ENCODE measurements at places on chromosomes 6 and 20.

- DNase-seq = no peak
These were observed 31.3 kb downstream of the BICRAL start for GRCh38 chr6:42813074-42813645.

- no peak for DNase-seq
These were observed 29.7 kb downstream of the MC3R start for GRCh38 chr20:56278196-56278595.

- no peak for DNase-seq
These were observed 9.7 kb upstream of the CCR6 start for GRCh38 chr6:167113047-167113754.

DNA sequence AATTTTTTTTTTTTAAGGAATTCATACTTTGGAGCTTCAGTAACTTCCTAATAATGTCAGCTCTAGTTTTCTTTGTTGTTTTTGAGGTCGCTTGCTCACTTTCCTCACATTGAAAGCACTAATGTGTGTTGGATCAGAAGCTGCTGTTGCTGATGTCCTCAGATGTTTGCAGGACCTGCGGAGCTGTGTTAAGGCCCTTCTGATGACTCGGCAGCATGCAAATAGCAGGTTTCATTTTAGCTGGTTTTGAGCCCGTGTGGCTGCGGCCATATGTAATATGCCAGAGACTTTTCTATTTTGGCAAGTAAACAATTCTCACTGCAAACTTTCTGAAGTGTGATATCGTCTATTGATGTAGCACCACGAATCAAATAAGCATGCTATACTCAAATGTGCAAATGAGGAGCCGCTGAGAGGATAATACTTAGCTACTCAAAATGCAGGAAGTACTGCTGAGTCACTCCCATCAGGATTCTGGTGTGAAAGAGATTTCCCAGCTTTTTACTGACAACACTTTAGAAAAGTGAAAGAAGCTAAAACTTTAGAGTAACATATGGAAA, 187.8 kb downstream of the SASH1 start:
- DNase-seq = no peak

GRCh38 chr20:46073443-46073842, 16.3 kb downstream of the NCOA5 start:
- DNase-seq = no peak

DNA sequence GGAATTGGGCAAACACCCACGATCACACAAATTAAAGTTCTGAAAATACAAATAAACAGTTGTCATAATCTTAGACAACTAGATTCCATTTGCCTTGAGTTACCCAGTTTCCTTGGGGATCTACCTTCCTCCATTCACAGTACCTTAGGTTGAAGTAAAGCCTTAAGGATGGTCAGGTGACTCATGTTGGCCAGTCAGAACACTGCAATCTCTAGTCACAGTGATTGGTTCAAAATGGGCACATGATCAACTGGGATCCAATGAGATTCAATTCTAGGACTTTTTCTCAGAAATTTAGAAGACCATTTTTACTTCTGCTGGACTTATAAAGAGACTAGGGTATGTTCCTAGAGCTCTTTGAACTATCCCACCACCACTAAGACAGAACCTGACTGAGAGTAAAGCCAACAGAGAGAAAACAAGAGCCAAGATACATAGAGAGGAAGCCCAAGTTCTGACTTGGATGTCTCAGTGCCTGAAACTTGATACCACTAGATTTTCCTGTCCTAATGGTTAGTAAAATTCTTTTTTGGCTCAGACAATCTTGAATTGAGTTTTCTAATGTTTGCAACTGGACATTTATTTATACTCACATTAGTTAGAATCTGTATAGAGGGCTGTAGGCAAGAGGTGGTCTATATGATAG, 8.6 kb upstream of the CLIC5 start:
- DNase-seq = no peak

DNA sequence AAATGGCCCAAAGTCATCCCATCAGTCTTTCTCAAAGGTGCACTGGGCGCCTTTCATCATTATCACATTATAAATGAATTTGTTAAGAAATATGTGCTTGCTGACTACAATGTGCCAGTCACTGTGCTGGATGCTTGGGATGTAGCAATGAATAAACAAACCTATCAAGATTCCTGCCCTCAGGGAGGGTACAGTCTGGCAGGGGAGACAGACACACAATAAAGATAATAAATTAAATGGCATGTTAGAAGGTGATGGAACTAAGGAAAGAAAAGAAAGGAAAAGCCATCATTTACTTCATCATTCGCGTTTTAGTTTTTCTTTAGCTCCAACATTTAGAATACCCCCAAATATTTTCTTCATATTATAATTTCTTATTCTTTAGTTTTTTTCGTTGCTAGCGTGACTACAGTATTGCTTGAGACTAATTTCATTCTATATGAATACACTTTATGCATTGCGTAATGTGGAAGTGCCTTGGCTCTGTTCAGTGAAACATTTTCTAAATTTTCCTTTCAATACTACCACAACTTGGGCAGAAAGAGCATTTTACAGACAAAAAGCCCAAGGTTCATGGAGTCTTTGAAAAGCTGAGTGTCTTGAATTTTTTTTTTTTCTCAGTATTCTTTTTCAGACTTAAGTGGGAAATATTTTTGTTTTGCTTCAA, 48.7 kb upstream of the CITED2 start:
- DNase-seq = no peak

GRCh38 chr6:4388675-4389074, 253.3 kb upstream of the ECI2 start:
- no peak for DNase-seq

DNA sequence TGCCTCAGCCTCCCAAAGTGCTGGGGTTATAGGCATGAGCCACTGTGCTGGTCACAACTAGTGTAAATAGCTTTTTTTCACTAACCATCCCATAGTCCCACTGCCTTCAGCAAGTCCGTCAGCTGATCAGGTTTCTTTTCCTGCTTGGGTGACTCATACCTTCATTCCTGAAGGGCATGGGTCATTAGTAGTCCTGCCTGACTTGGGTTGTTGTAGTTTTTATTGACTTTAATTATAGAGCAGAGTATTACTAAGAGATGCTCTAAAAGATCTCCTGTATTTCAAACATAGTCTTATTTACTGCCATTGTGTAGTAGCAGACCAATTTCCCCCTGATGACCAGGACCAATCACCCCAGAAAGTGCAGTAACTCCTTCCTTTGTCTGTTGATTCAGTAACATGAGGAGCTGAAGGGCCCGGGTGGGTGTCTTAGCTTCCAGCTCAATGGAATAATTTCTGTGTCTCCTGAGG, 25.8 kb downstream of the HLA-C start:
- DNase-seq = no peak

DNA sequence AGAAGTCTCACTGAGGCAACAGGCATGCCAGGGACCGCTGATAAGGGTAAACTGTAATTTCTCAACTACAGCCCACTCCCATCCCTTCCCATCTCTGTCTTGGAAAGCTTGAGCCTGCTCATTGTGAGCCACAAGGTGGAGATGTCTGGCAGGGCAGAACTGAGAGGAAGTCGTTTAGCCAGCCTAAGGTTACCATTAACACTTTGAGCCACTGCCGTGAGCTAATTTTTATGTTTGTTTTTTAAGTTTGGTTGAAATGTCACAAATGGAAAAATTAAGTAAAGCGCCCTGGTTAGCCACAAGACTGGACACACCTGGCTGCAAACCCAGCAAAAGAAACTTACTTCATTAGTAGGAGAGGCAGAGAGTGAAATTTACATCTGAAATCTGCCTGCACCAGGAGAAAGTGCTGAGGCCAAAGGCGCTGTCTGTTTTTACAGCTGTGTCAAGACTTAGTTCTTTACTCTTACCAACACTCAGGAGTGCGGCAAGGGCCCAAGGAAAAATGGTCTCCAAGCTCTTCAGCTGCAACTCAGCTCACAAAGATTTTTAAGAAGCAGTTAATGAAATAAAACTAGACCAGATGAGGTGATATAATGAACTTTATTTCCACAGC, 50.0 kb upstream of the FAM83C start:
- no peak for DNase-seq

GRCh38 chr6:43575105-43575771, 600 bp downstream of the XPO5 start:
- peak; percentile 23 for DNase-seq

DNA sequence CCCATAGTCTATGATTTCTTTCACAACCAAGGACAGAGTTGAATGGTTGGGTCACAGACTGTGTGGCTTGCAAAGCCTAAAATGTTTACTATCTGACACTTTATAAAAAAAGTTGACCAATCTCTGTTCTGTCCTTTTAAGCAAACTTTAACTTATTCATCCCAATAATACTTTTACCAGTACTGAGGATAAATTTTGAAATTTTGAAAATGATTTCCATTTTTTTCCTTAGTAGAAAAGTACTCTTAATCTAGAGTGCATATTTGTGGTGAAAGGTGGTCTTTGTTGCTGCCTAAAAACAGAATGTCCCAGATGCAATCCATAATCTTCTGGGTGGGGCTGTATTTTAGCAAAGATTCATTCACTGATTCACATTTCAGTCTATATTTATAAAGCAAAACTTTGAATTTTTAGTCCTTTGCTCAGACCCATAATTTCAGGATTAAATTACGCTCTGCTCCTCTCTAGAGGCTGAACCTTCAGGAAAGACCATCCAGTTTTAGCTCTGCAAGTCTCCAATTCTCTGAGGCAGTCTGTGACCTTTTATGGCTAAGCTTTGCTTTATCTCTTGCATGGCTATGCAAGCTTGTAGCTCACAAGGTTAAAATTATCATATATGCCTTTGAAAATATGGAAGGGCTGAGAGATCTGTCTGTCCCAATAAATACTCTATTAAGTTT, 573.5 kb downstream of the COL12A1 start:
- DNase-seq = no peak

- peak; percentile 76 for DNase-seq
These were observed 93.3 kb upstream of the RNF24 start for GRCh38 chr20:4108495-4109306.

DNA sequence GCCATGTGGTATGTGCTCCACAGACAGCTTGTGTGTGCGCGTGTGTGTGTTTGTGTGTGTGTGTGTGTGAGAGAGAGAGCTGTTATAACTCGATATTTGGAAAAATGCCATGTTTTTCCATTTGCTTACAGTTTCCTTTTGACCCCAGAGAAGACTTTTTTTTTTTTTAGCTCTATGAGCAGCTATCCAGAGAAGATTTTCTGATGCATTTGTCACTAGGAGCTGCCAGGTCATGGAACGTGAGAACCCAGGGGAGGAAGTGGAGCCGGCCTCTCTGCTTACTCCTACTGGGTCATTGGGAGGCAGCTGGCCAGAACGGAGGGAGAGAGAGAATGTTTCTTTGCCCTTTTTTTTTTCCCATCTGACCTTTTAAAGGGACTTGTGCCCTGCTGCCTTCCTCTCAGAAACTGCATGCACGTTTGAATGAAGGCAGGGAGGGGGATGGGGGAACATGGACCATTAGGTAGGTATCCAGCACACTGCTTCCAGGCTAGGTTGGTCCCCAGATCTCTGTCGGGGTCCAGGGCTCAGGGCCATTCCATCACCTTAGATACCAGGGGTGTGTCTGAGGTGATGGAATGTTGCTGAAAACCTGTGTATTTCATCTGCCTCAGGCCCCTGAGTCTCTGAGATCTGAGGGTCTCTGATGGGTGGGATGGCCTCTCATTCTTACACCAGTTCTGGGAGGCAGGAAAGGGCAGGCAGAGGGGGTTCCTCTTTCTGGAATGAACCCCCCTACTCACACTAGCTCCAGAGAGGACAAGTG, 11.2 kb upstream of the MRPS18A start:
- no peak for DNase-seq

DNA sequence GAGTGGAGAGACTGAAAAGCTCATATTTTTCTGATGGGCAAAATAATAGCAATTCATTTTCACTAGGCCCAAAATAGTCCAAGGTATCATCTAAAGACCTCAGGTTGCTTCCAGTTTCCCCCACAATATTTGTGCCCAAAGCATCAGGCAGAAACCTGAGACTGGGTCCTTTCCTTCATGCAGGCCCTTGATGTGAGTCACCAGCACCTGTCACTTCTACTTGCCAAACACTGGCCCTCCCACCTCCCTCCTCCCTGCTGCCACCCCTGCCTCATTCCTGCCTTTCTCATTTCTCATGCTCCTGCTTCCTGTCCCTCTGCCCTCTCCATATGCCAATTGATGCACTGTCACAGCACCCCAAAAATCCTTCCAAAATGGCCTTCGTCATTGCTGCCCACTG, 230.4 kb upstream of the CST7 start:
- DNase-seq = peak; percentile 50

- no peak for DNase-seq
These were observed 41.9 kb downstream of the EYA2 start for GRCh38 chr20:46936415-46937156.

GRCh38 chr6:129645830-129646579, 64.0 kb downstream of the ARHGAP18 start:
- DNase-seq = no peak

- DNase-seq = no peak
These were observed 14.9 kb upstream of the ZNF451 start for GRCh38 chr6:57075092-57075491.

DNA sequence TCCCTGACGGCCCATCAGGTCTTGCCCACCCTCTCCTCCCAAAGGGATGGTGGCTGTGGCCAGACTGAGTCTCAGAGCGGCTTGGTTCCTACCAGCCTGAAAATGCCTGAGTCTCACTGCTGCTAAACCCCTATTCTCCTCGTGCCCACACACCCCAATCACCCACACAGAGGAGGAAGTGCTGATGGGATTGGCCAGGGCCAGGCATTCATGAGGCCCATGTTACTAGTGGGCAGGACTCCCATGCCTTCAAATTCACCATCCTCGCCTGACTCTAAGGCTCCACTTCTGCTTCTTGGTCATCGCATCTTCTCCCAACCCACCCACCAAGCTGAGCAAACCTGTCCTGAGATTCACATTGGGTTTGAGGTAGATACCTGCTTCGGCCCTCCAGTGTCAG, 80.1 kb upstream of the CST7 start:
- no peak for DNase-seq

DNA sequence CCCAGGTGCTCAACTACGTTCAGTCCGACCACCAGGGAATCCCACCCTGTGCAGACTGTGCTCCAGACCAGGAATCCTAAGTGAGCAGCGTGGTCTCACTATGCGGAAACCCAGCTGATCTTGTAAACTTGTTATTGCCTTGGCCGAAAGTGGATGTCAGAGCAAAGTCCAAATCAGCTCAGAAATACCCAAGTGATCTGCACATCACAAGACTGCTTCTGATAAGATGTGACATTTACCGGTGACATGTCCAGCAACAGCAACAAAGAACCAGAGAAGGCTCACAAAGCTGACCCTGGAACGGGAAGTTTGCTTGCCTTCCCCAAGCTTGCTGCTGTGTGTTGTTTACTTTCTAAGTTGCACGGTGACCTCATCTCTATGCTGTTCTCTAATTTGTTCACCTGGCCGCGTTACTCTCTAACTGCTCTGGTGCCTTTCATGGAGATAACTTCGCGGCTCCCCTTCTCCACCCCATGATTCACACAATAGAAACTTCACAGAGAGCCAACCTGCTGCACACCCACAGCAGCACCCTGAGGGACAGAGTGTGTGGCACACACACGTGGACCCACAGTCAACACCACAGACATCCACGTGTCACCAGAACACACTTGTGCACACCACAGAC, 1.7 kb downstream of the BNIP5 start:
- DNase-seq = no peak

Measured in SHP77 (cell line).